CD8-positive, alpha-beta memory T cell (primary cell): ENCODE measurements at places on chromosomes 5 and 9. TPM values are rescaled to one million over a fixed set of nuclear protein-coding genes. Genes with fewer than 3 reads are reported as not detected.

Gene CTSV
- total RNA-seq, result 0.28 TPM

GRCh38 chr5:32814620-32815019 is 103.5 kb downstream of the NPR3 start:
- no peak for DNase-seq

- no peak for DNase-seq
Measured at GRCh38 chr9:21788752-21789151, 13.7 kb upstream of the MTAP start.

- no peak for DNase-seq
Measured at GRCh38 chr5:113242481-113243348, 192.1 kb downstream of the TSSK1B start.

- no peak for DNase-seq
Measured at GRCh38 chr9:132982458-132982857, 4.0 kb downstream of the GFI1B start.

DNA sequence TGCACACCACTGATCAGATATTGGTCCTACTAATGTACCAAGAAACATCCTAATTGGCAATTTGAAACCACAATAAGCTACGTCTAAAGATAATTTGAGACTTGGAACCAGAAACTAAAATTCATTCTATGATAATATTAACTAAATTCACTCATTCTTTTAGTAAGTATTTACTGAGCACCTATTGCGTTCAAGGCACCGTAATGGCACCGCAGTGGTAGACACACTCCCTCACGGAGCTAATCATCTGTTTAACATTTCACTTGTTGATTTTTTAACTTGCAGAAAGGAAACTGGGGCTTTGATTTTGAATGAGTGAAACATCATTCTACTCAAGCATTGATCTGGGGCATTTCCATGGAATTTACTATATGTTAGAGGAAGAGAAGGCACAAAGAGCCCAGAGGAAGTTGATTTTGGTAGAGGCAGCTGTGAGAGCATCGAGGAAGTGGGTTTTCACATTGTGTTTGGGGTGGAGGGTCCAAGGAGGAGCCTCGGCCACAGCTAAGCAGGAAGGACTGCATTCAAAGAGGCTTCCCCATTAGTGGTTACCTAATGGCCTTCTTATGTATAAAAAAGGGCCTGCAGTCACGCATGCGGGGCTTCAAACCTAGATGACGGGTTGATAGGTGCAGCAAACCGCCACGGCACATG is 7.1 kb downstream of the RAPGEF1 start:
- peak; percentile 65 for DNase-seq
